GM18507 (cell line): ENCODE measurements at places on chromosomes 16 and 17.

DNA sequence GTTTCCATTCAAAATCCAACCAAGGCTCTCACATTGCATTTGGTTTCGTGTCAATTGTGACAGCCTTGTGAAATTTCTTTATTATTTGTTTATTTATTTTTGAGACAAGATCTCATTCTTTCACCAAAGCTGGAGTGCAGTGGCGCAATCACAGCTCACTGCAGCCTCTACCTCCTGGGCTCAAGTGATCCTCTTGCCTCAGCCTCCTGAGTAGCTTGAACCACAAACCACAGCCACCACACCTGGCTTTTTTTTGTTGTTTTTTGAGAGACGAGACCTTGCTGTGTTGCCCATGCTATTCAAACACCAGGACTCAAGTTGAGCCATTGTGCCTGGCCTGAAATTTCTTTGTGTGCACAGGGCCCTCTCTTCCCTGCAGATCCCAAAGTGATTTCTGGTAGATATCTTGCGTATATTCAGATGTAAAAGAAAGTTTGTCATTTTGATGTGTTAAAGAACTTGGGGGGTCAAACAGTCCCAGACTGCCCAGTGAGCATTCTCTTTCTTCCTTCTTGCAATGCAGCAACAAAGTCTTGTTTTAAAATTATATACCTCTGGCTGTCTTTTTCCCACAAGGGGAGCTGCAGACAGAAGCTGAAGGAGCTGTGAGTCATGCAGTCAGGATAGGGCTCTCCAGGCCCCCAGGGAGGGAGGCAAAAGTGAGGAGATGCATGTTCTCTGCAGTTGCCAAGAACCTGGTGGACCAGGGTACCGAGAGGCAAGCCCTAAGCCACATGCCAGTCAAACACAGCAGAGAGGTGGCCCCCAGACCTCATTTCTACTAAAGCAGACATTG is 15.5 kb upstream of the USP22 start:
- DNase-seq = no peak

DNA sequence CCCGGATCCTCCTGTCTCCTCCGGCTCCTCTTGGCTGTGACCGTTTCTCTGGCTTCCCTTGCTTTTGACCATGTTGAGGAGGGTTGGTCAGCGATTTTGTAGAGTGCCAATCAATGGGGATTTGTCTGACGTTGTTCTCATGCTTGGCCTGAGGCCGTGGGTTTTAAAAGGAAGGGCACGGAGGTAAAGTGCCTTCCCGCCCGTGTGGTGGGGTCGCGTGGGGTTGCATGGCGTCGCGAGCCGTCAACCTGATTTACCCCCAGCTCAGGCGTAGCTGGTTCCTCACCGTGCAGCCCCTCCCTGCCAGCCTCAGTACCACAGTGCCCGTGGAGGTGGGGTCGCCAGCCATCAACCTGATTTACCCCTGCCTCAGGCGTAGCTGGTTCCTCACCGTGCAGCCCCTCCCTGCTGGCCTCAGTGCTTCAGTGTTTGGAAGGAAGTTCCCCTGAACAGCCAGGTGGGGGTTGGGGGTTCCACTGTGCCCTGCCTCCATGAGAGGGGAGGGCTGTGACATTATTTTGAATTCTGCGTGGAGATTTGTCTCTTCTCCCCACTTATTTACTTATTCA is 5.0 kb downstream of the TPSAB1 start:
- DNase-seq = no peak

- DNase-seq = no peak
These were observed 1.0 kb downstream of the NOG start for GRCh38 chr17:56594320-56595107.

DNA sequence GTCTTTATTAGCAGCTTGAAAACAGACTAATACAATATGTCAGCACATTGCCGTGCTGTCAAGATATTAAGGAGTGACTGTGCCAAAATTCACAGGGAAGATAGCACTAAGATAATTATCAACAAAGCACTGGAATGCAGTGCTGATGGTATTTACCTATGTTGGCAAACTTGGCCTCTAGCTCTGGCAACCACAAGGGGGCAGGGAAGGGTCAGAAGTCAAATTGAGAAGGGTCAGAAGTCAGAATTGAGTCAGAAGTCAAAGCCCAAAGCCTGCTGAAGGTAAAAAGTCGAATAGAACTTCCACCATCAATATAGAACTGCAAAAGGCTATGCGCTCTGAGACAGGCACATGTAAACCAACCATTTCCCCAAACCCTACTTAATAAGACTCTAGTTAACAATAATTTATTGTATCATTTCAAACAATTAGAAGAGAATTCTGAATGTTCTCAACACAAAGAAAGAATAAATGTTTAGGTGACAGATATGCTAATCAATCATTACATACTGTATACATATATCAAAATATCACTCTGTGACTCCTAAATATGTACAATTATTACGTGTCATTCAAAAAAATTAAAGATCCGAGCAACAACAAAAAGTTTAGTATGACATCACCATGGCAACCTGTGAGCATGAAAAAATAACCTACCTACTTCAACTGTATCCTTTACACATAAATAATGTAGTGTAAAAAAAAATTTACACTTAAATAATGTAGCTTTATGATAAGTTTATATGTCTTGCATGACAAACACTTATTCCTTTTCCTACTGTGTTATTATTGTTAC is 916.1 kb downstream of the KCNJ2 start:
- DNase-seq = no peak
